ENCODE measurements at places on chromosomes 1 and 21. TPM values are rescaled to one million over a fixed set of nuclear protein-coding genes. Genes with fewer than 3 reads are reported as not detected.

DNA sequence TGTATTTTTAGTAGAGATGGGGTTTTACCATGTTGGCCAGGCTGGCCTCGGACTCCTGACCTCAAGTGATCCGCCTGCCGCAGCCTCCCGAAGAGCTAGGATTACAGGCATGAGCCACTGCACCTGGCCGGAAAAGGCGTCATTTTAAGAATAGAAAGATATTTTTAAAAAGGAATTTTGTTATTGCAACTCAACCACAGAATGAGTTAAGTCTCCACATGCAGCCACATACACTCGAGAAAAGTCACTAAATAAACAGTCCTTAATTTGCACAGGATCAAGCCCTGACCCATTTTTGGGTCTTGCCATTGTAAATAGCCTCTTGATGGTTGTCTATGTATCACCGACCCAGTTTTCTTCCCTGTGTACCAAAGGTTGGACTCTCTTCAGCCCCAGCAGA, 85.5 kb downstream of the FBXO2 start:
- no peak for DNase-seq

DNA sequence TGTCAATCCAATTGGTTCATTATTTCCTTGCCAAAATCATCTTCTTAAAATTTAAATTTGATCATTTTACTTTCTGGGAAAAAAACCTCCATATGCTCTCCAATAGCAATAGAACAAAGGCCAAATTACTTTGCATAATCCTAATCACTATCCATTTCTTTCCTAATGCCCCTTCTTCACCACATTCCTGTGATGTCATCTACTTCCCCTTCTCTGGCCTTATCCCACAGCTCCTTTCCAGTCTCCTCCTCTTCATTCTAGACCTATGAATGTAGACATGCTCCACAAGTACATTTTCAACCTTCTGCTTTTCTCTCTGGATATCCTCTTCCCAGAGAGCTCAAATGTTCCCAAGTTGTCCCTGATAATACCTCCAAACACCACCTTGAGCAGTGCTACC, 216.6 kb downstream of the MRPL39 start:
- DNase-seq, result no peak

DNA sequence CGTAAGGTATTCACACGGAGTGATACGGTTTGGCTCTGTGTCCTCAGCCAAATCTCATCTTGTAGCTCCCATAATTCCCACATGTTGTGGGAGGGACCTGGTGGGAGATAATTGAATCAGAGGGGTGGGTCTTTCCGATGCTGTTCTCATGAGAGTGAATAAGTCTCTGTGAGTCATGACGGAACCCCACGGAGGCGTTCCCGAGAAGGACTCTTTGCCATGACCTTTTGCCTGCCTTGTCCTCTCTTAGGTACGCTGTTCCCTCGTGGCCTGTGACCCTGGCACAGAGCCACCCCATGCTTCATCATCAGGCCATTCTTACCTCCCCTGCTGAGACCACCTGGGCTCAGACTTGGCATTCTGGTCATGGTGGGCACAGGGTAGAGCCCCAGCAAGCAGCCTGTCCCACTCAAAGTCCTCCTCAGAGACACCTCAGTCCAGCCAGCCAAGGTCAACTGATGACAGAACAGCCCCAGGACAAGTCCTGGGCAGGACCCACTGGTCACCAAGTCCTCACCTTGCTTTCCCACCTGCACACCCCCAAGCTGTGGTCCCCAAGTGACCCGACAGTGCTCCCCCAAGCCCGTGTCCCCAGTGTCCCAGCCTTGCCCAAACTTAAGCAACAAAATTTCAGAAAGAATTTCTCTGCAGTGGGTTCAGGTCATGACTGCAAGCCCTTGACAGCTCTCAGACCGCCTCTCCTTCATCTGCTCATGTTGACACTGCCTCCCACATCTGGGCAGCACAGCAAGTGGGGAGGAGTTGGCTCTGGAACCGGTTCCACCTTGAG, 158.4 kb downstream of the ACTL8 start:
- no peak for DNase-seq

GRCh38 chr1:107533436-107533835, 392.6 kb downstream of the NTNG1 start:
- DNase-seq, result no peak

The ALX3 gene
- polyA plus RNA-seq, result not detected

The SH3BP5L gene
- polyA plus RNA-seq, result 16.6 TPM

Data from AG04450 (cell line).